ENCODE measurements at places on chromosomes 1 and 21. TPM values are rescaled to one million over a fixed set of nuclear protein-coding genes. Genes with fewer than 3 reads are reported as not detected.

The SNX7 gene
- 59.9 TPM for total RNA-seq

The FNBP1L gene
- 8.3 TPM for total RNA-seq

The FMO2 gene
- not detected for total RNA-seq

The MATN1 gene
- not detected for total RNA-seq

The A3GALT2 gene
- total RNA-seq: not detected

The SGIP1 gene
- 26.8 TPM for total RNA-seq

The ZFP69B gene
- total RNA-seq: 2.3 TPM

All from Caki2 (cell line).